ENCODE measurements at places on chromosomes 7 and 10.

DNA sequence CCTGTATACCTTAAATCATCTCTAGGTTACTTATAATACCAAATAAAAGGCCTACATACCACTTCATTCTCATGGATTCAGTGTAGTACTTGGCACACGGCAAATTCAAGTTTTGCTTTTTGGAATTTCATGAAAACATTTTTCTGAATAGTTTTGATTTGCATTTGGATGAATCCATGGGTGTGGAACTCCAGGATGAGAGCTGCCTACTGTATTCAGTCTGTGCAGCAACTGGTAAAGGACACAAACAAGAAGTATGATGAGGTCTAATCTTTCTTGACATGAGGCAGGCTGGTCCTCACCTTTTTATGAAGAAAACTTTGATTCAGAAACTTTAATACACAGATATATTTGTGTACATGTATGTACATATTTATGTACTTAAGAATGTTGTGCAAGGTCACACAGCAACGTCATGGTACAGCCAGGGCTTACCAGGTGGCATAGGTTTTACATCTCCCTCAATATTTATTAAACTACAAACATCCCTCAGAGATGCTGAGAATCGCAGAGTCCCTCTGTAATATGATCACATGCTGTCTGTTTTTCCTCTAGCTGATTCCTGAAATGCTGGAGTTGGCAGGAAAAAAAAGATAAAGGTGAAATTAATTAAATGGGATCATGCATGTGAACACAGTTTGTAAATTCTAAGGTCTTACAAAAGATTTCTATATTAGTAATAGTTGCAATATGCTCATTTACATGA lies 239.6 kb downstream of the PRKG1 start:
- DNase-seq, result no peak

- DNase-seq, result no peak
Measured at GRCh38 chr10:79440281-79440680, 5.1 kb downstream of the ZCCHC24 start.

DNA sequence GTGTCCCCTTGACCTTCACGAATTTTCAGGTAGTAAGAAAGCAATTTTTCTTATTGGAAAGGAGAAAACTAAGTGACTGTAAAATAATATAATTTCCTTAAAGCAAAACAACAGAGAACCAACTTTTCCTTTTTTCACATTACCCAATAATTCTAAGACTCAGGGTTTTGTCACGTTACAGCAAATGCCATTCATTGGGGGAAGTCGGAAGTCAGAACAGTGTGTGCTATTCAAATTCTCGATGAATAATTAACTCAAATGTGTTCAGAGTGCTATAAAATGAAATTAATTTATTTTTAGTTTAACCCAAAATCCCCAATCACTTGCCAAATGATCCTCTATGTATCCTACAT lies 40.0 kb downstream of the DIP2C start:
- DNase-seq, result no peak

GRCh38 chr7:36875794-36876193 lies 151.5 kb upstream of the AOAH start:
- no peak for DNase-seq

DNA sequence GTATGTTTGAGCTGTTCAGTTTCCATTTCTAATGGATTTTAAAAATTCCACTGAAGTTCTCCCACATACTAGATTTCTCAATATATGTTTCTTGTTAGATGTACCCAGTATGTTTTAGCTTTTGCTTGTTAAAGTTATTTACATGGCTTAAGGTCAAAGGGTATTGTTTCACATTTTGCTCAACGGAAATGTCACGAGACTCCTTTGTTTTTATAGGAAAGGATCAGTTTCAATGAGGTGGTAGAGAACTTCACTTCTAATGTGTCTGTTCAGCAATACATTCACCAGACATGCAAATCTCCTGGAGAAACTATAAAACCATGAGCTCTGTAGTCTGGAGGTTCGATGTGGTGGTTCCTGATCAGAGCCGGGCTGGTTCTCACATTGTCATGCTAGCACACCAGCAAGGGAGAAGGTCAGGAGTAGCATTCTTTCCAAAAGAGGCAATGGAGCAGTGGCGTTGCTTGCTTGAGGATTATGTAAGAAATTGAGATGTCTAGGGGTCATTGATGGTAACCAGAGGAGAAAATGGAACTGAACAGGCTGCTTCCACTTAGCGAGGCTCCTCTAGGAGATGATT lies 114.0 kb downstream of the RAB18 start:
- no peak for DNase-seq

DNA sequence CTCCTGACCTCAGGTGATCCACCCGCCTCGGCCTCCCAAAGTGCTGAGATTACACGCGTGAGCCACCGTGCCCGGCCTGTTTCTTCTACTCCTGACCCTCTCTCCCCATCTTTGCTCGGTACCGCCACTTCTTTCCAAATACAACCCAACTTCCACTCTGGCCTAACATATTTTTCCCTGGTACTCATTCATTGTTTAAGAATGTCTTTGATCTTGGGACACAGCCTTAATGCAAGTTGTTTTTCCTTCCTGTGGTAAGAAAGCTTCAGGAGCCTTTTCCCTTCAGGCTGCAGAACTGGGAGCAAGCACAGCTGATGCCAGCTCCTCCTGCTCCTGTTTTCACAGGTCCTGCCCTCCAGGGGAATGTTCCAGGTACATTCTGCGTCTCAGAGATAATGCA lies 13.7 kb downstream of the CALML3 start:
- peak; percentile 31 for DNase-seq

- DNase-seq, result no peak
Measured at GRCh38 chr7:119578116-119578515, 694.9 kb upstream of the KCND2 start.

Measured in upper lobe of right lung (tissue), 1 donor.